ENCODE measurements at places on chromosomes 1 and 21. TPM values are rescaled to one million over a fixed set of nuclear protein-coding genes. Genes with fewer than 3 reads are reported as not detected.
A peak's percentile ranks its signal among the peaks of the same experiment; 100 is the strongest.

Gene TMEM52
- total RNA-seq, result 3.1 TPM

Gene CHRM3
- total RNA-seq, result 9.4 TPM

GRCh38 chr21:46171585-46171984 is 12.7 kb downstream of the SPATC1L start:
- peak; percentile 32 for DNase-seq
- H3K27me3 ChIP-seq, result no peaks in the 10 kb centered on the region
- H3K4me1 ChIP-seq, result no peaks in the 10 kb centered on the region
- no peaks in the 10 kb centered on the region for H3K36me3 ChIP-seq
- no peak overlapping the region for H3K27ac ChIP-seq

- H3K27me3 ChIP-seq, result no peaks in the 10 kb centered on the region
- H3K4me3 ChIP-seq, result no peak overlapping the region
- H3K27ac ChIP-seq, result no peak overlapping the region
- no peaks in the 10 kb centered on the region for H3K4me1 ChIP-seq
- no peaks in the 10 kb centered on the region for H3K36me3 ChIP-seq
Observed at GRCh38 chr1:53346814-53347176, 18.9 kb upstream of the LRP8 start.

- no peak overlapping the region for H3K4me3 ChIP-seq
- H3K4me1 ChIP-seq, result peaks cover 10% of the 10 kb centered on the region
- H3K36me3 ChIP-seq, result no peaks in the 10 kb centered on the region
- peak overlapping the region; percentile 82 for H3K27ac ChIP-seq
Observed at GRCh38 chr1:152953761-152954160, 6.8 kb downstream of the SPRR5 start.

GRCh38 chr21:26171258-26172100 is 909 bp upstream of the APP start:
- H3K4me1 ChIP-seq, result peaks cover 37% of the 10 kb centered on the region
- no peaks in the 10 kb centered on the region for H3K36me3 ChIP-seq
- no peaks in the 10 kb centered on the region for H3K27me3 ChIP-seq
- no peak for DNase-seq
- H3K4me3 ChIP-seq, result peak overlapping the region; percentile 89
